ENCODE measurements at places on chromosomes 6 and 20.

GRCh38 chr6:43665376-43665775 is 20.5 kb downstream of the RSPH9 start:
- no peak for DNase-seq

DNA sequence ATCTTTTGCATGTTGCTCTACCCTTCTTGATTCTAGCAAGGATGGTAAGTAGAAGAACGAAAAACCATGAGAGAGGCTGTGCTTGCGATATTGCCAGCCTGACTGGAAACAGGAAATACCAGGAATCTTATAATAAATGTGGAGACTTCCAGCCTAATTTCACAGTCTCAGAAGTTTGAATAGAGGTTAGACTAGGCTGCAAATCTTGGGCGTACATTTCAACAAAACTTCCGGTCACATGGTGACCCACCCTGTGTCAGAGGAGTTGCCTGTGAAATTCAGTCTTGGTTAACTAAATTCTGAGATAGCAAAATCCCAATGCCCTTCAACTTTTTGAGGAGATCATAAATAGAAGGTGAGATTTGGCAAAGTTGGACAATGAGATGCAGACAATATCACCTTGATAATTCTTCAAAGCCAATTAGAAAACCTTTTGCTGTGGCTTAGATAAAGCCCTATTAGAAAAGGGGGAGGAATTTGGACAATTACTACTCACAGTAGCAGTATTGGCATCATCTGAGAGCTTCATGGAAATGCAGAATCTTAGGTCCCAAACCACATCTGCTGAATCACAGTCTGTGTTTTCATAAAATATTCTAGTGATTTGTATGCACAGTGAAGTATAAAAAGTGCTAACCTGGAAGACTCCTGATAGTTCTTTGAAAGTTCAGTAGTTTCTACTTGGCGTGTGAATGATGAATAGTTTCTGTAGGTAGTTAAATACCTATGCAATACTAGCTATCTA is 262.0 kb upstream of the JAG1 start:
- DNase-seq, result no peak

DNA sequence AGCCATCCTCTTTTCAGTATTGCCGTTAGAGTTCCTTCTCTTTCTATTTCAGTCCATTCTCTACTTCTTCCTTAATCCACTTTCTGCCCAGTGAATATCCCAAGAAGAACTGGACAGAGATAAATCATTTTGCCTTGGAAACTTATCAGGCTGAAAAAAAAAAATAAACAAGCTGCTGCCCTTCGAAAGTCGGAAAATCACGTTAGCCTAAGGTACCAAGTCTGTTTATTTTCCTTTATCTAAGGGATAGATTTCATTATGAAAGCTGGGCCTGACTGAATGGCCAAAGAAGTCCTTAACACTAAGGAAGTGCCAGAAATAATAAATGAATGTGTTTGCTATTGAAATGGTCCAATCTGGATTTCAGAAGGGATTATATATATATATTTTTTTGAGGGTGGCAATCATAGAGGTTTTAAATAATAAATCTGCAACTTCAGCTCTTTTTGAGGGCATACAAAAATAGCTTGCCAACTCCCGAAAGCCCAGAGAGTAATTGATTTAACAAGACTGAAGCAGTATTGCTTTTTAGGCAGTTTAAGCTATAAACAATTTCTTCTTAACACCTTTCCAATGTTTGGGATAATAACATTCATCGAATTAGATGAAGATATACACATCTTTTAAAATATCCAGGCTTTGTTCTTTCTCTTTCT is 127.0 kb upstream of the STMND1 start:
- no peak for DNase-seq

DNA sequence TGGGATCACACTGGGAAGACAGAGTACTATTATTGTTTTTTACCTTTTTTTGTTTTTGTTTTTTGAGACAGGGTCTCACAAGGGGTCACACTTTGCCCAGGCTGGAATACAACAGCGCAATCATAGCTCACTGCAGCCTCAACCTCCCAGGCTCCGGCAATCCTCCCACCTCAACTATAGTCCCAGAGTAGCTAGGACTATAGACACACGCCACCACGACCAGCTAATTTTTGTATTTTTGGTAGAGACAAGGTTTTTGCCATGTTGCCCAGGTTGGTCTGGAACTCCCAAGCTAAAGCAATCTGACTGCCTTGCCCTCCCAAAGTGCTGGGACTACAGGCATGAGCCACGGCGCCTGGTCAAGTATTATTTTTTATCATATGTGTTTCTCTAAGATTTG is 81.0 kb downstream of the ZMYND8 start:
- DNase-seq, result no peak
